ENCODE measurements at places on chromosomes 6 and 20.

- DNase-seq, result no peak
These were observed at the start of gene CNKSR3 for GRCh38 chr6:154510144-154510905. TSS of gene CNKSR3 (minus strand) at chr6:154510685. CDS start at chr6:154510114, 571 bp downstream.

- no peak for DNase-seq
These were observed 300.3 kb upstream of the ID4 start for GRCh38 chr6:19536838-19537237.

- DNase-seq, result no peak
These were observed 16.4 kb upstream of the CFAP206 start for GRCh38 chr6:87391334-87391733.

DNA sequence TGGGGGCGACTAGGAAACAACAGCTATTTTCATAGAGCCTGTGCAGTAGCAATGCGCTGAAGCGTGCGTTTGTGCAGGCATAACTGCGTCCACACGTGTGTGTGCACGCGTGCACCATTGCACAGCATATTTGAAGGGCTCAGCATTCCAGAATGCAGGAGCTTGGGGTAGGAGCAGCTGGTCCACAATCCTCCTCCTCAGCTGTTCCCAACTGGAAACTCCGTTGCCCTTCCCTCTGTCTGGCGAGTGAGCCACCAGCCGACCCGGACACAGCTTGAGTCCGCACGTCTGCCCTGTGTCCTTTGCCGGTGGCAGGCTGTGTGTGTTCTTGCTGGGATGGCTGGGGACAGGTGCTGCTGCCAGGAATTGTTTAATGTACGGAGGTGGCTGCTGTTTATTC is 110.2 kb downstream of the SASH1 start:
- DNase-seq, result no peak

DNA sequence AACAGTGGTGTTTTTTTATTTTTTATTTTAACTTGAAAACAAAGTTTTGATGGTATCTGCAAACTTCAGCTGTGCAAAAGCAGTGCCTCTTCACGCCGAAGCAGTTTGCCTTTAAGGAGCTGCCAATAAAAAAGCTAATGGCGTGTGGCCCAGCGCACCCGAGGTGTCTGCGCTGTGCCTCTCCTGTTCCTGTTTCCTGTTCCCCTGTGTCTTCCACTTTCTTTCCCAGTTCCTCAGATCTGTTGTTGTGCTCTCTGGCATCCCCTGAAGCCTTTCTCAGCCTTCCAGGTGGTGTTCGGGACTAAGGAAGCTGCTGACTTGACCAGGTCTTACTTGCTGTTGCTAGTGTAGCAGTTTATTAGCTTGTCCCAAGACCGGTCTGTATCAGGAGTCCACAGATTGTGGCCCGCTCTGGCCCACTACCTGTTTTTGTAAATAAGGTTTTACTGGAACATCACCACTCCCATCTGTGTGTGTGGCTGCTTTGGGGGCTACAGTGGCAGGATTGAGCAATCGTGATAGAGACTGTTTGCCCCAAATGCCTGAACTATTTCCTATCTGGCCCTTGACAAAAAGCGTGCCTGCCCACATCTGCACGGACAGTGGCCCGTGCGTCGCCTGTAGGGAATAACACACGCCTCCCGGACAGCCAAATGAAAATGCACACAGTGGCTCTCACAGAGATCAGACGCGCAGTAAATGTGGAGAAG is 178.3 kb downstream of the TMEM242 start:
- DNase-seq, result no peak

DNA sequence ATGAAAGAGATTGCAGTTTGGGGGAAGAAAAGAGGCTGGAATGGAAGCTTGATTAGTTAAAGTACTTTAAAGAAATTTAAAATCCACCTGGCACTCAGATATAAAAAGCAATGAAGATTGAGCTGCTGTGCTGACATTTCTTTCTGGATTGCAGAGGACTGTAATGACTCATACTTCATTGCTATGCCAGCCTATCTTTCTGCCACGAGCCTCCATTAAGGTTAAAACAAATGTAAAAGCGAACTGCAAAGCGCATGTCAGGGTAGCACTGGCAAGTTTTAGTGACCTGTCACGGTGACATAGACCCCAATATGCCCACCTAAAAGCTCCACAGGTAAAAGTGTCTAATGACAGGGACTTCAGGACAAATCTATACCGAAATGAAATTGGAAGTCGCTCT is 449.6 kb downstream of the C6orf118 start:
- no peak for DNase-seq

- no peak for DNase-seq
These were observed 36.2 kb downstream of the FYN start for GRCh38 chr6:111837007-111837406.

- no peak for DNase-seq
These were observed 26.0 kb upstream of the CLVS2 start for GRCh38 chr6:122969999-122970533.

DNA sequence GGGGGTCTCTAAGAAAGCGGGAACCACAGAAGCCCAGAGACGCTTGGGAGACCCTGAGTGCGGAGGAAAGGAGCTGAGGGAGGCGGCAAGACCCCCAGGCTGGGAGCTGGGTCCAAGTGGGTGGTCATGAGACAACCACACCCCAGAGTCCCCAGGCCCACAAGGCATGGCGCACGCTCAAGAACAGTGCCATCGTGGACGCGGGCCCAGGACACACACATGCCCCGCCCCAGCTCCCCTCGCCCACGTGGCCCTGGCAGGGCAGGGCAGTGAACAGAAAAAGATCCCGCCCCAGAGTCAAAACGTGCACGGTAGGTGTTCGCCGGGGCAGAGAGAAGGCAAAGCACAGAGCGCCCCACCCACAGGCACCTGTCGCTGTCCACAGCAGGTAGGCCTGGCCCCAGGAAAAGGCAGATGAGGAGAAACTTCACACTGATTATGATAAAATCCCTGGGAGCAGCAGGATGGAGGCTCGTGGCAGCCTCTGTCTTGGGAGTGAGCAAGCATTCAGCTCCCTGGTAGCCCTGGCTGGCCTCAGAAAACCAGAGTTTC is 50.0 kb downstream of the BPIFB1 start:
- DNase-seq, result no peak

DNA sequence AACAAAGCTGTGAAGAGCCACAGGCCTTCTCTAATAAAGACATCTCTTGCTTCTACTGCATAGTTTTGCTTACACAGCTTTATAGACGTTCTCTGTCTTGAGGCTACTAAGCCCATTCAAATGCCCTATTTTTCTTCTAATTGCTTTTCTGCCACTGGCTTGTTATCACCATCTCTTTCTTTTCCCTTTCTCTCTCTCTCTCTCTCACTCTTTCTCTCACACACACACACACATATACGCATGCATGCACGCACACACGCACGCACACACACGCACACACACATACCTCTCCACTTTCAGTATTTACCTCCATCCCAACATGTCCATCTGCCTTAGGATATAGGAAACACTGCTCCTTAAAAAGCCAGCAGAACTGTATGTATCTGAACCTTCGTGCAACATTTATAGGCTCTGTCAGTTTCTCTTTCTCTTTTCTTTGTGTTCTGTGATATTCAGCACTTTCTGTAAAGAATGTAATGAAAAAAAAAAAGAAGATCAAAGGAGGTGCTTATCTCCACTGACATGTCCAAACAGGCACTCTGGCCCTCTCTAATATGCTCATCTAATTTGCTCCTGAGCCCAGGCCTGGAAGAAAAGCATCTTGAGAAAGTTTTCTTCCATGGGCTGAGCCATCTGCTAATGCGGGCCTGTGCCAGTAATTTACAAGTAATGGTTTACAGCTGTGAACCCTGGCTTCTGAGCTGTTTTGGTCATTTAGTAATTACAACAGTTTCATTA is 1046.7 kb upstream of the MAP3K7 start:
- DNase-seq, result no peak

DNA sequence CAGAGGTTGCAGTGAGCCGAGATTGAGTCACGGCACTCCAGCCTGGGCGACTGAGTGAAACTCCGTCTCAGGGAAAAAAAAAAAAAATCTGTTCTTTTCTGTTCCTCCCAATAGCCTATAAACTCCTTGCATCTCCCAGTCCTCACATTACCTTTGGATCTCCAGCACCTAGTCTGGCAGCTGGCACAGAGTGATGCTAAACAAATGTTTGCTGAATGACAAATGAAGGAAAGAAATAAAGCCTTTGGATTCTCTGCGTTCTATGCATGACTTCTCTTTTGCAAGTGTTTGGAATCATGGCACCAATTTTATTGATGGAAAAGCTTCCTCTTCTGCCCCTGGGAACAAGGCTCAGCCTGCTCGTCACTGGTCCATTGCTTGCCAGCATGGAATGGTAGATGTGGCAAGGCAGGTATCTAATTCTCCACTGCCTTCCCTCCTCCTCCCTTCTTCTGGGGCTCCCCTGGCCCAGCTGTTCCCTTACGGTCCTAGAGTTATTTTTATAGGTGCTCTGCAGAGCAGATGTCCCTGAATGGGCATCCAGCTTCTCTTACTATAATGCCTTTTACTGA is 53.6 kb upstream of the FYN start:
- DNase-seq, result no peak

DNA sequence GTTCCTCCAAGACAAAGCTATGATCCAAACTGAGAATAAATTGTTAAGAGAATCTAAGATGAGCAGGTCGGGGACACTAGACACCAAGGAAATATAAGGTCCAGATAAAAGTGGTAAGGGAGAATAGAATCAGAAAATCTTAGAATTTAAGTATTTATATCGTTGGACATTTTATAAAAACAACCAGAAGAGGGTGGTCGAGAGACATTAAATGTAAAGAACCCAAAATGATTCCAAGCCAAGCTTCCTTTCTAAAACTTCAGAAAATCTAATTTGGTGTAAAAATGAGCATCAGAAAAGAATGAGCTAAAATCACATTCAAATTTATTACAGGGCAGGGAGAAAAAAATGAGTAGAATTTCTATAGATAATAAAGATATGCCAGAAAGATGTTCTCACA is 97.8 kb upstream of the OGFRL1 start:
- DNase-seq, result no peak

DNA sequence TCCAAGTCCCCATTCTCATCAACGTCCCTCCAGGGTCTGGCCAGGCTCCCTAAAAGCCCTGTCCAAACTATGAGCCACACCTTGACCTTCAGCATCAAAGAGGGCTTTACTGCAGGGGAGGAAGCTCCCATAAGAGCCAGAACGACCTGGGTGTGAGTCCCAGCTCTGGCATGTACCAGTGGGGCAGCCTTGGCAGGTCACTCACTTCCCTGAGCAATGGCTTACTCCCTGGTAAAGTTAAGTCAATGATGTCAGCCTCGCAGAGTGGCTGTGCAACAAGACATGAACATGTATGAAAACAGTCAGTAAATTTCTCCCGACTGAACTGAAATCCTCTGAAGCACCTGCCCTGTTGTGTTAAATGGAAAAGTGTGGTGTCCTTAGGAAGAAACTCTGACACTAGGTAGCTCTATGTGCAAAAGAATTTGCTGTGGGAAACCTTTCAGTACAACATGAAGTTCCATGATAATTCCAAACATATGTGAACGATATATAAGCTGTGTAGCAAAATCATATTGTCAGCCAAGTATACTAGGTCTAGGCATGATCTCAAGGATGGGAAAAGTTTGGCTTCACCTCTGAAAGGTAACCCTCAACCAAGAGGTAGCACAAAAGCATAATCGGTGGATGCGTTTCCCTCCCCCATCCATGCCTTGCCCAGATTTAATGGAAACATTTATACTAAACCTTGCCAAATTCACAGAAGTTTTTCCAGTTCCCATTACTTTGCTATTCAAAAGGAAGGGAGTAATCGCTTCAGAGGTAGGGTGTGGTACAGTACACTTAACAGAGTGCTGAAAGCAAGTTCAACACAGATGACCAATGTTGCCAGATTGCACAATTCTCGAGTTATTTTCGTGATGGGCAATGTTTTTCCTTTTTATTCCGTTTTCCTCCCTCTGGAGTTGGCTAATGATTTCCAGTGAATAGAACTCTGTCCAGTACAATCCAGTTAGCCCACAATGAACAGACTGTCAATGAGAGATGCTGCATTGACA is 49.0 kb upstream of the RANBP9 start:
- no peak for DNase-seq

DNA sequence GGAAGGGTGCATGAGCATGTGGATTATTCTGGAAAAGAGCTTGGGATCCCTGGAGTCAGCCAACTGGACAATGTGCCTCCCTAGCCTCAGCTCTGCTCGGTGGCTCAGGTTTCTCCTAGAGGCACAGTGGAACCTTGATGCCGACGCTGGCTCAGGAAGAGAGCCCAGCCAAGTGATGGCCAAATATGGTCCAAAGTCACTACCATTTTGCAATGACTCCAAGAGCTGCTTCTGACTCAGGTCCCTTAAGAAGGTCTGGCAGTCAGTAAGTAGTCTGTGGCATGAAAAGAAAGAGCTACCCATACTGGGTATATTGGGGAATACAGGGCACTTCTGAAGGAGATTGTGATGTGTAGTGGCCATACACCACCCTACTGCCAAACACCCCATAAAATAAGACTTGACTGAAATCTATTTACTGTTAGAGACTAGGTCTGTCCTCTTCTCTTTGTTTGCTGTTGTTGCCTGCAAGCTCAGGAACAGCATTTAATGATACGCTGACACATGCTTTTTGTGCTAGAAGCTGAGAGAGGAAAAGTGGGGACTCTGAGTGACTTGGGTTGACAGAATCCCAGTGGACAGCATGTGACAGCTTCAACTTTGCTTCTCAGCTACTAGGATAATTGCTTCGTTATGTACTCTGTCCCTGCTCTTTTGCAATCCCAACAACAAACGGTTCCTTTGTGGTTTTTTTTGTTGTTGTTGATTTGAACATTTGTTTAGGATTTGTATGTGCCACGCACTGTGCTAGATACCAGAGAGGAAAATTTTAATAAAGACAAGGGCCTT is 30.3 kb upstream of the OGFRL1 start:
- no peak for DNase-seq

- DNase-seq, result no peak
These were observed 8.7 kb downstream of the SGK2 start for GRCh38 chr20:43567477-43567876.

DNA sequence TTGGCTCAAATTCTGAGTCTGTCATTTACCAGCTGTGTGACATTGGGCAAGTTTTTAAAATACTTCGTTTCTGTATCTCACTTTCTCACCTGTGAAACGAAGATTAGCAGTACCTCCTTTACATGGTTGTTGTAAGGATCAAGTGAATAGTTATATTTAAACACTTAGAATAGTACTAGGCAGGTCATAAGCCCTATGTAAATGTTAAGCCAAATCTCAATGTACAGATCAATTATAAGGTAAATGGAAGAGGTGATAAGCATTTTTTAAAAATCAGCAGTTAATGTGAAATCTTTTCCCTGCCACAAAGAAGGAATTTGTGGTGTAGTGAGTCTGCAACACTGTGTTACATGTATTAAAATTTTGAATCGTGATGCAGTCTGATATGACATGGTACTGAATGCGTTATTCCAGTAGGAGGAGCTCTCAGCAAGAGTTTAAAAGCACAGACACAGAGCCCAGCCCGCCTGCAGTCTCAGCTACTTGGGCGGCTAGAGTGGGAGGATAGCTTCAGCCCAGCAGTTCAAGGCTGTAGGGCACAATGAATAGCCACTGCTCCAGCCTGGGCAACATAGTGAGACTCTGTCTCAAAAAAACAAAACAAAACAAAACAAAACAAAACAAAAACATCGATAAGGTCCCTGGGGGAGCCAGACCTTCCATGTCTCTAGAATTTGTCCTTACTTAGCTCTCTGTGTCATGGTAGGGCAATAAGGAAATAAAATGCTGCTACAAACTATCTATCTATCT is 46.0 kb downstream of the GTF2H5 start:
- no peak for DNase-seq

- no peak for DNase-seq
These were observed 374.1 kb upstream of the SULF2 start for GRCh38 chr20:48159145-48160008.

All from esophagus squamous epithelium (tissue), 5 donors.